ENCODE measurements at places on chromosomes 2 and 18. TPM values are rescaled to one million over a fixed set of nuclear protein-coding genes. Genes with fewer than 3 reads are reported as not detected.

SERPINB2 gene
- total RNA-seq, result 205 TPM

ZSWIM2 gene
- total RNA-seq, result not detected

FLACC1 gene
- not detected for total RNA-seq

PRR30 gene
- total RNA-seq, result not detected

SETBP1 gene
- 5.3 TPM for total RNA-seq

SDC1 gene
- total RNA-seq, result 909 TPM

AMER3 gene
- not detected for total RNA-seq

Measured in airway epithelial cell (primary cell).